Fibroblast of skin of left biceps (primary cell): ENCODE measurements at places on chromosomes 4 and X.

DNA sequence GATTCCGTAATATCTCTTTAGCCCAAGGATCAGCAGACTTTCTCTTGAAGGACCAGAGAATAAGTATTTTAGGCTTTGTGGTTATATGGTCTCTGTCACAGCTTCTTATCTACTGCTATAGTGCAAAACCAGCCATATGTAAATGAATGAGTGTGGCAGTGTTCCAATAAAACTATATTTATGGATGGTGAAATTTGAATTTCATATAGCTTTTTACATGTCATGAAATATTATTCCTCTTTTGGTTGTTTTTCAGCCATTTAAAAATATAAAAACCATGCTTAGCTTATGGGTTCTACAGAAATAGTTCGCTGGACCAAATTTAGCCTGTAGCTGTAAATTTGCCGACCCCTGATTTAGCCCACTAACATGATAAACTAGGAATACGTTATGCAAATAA is 18.0 kb upstream of the MSMO1 start:
- DNase-seq: no peak

DNA sequence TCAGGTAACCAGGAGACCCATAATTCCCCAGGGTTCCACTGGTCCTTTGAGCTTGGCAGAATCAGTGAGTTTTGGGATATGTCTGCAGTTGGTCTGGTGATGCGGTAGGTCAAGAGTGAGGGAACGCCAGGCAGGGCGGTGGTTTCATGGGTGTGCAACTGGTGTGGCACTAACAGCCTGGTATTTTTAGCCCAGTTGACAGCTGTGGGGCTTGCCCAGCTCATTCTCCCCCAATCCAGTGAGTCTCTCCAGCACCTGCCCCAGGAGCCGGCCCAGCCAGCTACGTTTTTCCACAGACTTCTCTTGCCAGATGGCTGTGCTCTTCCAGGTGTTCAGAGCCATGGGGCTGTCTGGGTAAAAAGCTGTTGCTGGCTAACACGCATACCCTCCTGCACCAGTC is 1019.9 kb downstream of the CCSER1 start:
- no peak for DNase-seq

DNA sequence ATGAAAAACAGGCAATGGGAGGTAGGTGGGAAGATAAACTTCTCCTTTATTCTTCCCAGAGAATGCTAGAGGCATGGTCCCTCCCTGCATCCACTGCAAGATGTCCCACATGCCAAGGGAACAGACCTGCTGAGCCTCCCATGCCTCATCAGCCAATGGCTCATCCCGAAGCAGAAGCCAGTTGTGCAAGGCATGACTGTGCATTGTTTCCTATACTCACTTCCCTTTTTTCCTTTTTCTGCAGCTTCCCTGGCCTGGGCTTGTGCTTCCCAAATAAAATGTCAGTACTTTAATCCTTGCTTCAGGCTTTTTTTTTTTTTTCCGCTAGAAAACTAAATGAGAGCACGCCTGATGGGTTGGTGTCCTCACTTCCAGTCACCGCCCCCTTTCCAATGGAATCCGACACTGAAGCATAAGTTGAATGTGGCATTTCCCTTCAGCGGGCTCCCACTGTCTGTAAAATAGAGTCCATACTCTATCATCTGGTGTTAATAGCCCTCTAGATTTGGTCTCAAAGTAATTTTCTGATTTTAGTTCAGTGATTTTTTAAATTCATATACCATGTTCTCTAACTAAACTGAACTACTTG is 239.0 kb upstream of the JADE1 start:
- DNase-seq: no peak

DNA sequence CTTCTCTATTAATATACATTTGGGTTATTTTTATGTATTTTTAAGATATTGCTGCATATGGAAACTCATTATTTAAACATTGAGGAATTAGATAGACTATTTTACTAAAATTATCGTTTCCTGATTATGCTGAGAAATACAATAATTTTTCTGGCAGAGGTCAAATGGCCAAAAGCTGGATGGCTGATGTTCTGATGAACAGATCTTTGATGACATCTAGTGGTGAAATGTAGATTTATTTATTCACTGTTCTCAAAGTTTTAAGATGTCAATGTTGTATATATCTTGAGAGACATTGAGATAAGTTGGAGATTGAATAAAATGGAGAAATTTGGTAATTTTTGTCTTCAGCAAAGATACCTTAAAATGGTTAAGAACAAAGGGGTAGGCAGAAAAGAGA is 96.2 kb downstream of the UGT8 start:
- no peak for DNase-seq

DNA sequence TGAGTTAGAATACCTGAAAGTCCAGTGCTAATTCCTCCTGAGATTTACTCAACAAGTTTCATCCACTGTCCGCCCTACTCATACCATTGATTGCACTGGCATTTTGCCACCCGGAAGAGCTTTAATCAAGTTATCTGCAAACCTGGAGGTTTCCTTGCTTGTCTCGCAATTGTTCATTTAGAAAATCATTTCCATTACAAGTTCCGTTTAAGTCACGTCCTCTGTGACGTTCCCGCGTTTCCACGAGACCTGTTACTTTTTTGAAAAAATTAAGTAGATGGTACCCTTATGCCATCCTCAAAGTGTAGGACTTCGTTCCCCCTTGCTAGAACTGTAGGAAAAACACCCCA is 761 bp upstream of the FRYL start:
- no peak for DNase-seq
